NCI-H2171 (cell line): ENCODE measurements at places on chromosomes 7 and 10.

DNA sequence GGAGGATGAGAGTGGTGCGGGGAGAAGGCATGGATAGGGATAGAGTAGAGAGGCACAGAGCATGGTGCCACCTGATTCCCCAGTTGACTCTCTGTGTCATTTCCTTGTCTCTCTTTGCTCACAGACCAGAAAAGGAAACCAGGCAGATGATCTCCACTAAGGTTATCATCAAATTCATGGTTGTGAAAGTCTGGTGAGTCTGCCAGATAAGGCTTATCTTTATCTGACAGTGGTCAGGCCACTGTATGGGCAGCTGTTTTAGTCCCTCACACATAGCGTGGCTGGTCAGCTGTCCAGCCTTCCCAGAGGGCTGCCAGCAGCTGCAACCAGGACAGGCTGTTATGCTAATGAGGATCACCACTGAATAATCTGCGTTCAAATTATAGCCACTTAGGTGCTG, 99.0 kb downstream of the ADRA2A start:
- no peak for DNase-seq

DNA sequence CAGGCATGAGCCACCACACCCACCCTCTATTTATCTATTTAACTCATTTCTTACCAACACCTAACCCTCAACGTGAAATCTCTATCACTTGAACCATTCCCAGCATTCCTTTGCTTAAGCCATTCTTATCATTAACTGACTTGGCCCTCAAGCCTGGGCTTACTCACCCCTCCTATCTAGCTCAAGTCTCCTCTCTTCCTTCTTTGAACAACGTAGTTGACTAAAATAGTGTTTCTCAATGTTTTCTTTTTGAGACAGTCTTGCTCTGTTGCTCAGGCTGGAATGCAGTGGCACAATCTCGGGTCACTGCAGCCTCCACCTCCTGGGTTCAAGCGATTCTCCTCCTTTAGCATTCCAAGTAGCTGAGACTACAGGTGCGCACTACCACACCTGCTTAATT, 7.0 kb downstream of the ANXA7 start:
- DNase-seq: no peak

DNA sequence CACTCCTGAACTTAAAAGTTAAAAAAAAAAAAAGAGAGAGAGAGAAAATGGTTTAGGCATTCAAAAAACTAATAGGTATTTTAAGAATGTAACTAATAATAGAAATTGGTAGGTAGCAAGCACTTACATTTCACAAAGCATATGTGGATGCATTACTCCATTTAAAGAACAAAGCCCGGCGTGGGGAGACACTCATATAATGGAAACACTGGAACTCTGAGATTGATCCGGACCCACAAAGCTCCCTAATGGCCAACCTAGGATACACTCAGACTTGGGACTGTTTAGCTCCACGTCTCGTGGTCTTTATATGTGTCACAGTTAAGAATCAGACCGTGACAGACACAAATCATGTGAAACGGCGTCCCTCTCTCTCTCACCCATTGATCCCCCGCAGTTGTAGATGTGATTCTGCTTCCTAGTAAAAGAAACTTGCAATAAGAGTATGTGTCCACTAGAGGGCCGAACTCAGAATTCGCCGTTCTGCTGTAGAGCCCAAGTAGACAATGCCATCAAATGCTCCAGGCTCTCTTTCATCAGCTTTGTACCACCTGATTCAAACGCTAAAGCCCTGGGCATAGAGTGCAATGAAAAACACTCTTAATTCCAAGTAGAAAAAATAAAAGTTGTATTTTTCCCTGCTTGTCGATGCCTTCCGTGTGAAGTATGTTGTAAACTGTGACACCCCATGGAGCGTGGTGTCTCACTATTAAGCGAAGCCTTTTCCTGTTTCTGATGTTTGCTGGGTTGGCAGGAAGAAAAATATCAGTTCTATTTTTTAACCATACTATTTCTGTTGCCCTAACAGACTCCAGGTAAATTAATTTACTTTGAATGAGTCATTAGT, 429.0 kb upstream of the MTPN start:
- peak; percentile 22 for DNase-seq

DNA sequence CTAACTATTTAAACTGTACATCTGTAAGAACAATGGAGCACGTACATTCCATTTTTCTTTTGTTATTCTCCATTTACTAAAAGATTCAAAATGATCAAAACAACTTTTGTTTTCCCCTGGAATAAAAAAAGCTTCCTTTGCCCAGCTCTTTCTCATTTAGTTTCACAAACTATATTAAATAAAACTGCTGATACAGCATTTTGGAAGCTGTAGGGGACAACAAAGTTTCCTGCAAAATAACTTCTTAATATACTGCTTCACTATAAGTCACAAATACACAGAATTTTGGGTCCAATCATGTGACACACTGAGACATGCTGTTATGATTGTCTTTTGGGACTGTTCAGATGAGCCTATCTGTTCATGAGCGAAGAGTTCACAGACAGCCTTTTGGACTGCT, 222.4 kb downstream of the ADAM12 start:
- no peak for DNase-seq

GRCh38 chr7:47505312-47506007, 76.5 kb downstream of the TNS3 start:
- DNase-seq: no peak

DNA sequence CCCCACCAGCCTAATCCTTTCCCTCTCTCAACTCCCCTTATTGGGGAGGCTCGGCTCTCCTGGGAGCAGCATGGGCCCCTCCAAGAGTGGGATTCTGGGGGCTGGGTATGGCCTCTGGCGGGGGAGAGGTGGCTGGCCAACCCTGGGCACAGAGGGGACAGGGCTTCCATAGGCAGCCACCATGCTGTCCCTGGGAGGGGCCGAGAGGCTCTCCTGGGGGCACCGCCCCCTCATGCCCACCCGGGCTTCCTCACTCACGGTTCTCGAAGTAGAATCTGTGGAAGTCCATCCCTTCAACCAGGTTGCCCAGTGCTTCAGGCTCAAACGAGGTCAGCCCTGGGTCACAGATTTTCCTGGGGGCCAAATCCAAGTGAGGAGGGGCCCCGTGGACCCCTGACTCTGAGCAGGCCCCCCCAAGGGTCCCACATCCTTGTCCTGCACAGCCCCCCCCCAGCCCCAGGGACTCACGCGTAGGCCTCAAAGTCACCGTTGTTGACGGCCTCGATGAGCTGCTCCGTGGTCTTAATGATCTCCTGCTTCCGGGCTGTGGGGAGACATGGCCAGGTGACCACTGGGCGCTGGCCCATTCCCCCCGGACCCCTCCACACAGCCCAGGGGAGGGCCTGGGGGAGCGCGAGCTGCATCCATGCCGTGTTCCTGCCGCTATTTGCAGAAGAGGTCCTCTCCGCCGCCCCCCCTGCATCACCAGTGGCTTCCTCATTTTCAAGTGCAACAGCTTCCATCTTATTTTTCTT, 19.8 kb downstream of the YKT6 start:
- no peak for DNase-seq

DNA sequence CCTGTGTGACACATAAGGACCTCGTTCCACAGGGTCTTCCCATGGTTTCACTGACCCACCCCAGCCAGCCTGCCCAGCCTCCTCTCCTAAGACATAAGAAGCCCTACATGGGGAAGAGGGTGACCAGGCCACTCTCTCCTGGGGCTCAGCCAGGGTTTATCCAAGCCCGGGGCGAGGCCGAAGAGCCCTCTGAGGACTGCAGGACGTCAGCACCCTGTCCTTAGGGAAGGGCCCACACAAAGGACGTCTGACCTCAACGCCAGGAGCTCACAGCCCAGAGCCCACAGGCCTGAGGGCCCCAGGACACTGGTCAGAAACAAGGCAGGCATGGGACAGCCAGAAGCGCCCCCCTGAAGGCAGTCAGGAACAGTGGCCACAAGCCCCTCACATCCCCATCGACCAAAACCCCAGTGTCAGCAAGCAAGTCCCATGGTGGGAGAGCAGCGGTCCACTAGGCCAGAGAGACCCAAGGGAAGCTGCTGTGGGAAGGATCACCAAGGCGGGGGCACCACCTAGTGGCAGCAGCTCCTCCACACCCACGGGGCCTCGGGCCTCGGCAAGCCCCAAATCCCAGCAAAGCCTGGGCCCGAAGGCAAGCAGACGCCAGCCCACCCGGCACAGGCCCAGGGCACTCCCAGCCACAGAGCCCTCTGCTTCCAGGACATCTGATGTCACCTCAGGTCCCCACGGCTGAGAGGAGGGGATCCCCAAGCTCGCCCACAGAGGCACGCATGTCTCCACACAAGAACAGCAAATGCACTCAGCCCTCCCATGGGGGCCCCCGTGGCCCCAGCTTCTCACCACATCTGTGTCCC, 23.4 kb downstream of the MAD1L1 start:
- peak; percentile 18 for DNase-seq

DNA sequence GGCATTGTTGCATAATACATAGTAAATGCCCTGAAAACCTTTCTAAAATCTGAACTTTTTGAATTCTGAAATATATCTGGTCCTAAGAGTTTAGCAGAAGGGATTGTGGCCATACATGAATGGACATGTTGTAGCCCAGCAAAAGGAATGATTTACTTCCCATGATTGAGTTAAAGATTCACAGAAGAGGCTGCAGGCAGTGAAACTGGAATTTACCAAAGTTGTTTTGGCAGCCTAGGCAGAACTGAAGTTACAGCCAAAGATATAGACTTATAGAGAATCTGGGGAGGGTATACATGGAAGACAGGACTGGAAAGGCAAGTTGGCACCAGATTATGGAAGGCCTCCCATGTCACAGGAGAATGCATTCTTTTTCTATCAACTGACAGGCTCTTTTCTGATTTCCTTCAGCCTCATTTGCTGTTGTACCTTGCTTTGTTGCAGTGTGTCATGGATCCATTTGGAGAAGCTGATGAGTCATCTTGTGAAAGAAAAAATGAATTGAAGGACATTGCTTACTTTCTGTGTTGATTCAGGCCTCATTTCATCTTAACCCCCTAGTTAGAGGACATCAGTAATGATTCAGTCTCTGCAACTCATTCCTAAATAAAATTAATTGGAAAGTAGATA, 356.2 kb upstream of the LRGUK start:
- no peak for DNase-seq

GRCh38 chr10:114691442-114691941, 33.4 kb upstream of the ABLIM1 start:
- no peak for DNase-seq

DNA sequence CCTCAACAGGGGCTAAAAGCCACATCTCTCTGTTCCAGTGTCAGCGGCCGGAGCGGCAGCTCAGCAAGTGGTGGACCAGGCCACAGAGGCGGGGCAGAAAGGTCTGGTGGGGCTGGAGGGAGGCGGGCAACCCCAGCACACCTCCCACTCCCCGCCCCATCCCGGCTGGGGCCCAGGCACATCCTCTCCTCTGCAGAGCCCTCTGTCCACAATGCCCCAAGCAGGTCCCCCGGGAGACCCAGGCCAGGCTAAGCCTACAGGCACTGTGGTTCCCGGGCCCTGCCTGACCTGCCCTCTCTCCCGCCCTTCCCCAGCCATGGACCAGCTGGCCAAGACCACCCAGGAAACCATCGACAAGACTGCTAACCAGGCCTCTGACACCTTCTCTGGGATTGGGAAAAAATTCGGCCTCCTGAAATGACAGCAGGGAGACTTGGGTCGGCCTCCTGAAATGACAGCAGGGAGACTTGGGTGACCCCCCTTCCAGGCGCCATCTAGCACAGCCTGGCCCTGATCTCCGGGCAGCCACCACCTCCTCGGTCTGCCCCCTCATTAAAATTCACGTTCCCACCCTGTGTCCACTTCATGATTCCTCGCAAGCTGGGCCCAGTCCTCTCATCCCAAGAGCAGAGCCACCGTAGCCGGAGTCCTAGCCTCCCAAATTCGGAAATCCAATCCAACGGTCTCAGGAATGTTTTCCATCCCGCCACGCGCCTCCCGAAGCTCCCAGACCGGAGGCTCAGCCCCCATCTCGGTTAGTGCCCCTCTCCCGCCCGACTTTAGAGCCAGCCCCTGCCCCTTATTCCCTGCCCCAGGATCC, 2.1 kb downstream of the ADIRF start:
- DNase-seq: no peak
